ENCODE measurements at places on chromosomes 12 and 14. TPM values are rescaled to one million over a fixed set of nuclear protein-coding genes. Genes with fewer than 3 reads are reported as not detected.
A peak's percentile ranks its signal among the peaks of the same experiment; 100 is the strongest.

Gene IL31
- total RNA-seq: not detected

Gene CLEC14A
- total RNA-seq: not detected

Gene KCNK10
- not detected for total RNA-seq

Gene KRT79
- 0.96 TPM for total RNA-seq

DNA sequence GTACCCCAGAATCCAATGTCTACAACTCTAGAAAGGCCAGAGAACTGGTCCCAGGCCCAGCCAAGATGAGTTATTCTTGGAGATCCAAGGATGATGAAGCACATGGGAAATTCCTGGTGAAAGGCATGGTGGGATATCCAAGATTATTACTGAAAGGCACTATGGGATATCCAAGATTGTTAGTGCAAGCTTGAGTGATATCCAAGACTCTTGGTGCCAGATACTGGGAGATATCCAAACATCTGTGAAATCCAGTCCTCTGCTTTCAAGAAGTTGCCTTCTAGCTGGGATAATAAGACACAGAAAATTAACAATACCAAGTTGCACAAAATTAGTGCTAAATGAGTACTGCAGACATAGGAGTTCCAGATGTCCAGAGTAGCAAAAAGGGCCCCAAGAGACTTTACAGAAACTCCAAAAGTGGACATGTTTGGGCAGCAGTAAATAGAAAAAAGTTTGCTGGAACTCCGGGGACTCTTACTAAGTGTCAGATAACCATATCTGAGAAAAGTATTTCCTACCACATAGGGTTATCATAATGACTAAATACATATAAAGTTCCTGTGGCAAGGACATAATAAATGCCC is 34.6 kb downstream of the PHLDA1 start:
- no peaks in the 10 kb centered on the region for H3K36me3 ChIP-seq
- H3K4me3 ChIP-seq: no peak overlapping the region

DNA sequence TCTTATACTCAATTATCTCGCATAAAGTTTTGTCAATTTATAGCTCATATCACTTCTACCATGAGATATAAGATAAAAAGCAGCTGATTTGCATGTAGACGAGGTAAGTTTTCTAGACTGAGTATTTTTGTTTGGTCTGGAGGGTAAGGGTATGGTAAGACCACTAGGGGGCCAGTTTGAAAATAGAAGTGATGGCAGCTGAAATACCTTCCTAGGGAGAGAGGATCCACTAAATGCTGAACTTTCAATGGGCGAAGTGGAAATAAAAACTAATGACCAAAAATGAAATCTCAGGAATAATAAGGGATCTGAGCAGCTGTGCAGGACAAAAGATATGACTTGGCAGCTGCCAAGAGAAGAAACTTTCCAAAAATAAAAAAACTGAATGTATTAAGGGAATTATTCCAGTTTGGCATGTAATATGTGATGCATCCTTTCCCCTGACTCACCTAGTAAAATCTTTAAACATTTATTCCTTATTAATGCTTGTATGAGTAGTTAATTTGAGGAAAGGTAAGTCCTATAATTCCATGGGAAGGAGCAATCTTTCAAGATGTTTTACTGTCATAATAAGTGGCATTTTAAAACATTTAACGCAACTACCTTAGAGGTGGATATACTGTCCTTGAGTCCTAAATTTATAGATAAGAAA is 754.5 kb downstream of the C12orf50 start:
- H3K4me3 ChIP-seq: no peak overlapping the region
- no peak overlapping the region for H3K27ac ChIP-seq
- H3K4me1 ChIP-seq: no peaks in the 10 kb centered on the region
- no peaks in the 10 kb centered on the region for H3K27me3 ChIP-seq
- H3K36me3 ChIP-seq: no peaks in the 10 kb centered on the region
- DNase-seq: no peak

Gene REM2
- total RNA-seq: 0.14 TPM

DNA sequence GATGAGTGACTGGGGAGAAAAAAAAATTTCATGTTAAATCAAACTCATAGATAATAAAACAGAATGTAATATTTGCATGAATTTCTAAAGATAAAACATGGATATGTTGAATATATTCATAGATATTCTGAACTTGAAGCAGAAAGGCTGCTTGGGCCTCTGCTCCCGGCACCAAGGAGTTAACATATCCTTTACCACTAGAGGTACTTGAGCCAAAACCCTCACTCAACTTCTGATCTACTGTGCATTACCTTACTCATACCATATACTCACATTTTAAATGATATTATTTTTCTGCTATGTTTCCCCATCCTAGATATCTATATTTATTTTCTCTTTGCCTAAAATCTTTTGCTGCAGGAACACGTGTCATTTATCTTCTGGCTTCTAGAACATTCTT is 14.9 kb downstream of the AREL1 start:
- no peak for DNase-seq
- no peak overlapping the region for H3K4me3 ChIP-seq
- H3K4me1 ChIP-seq: peaks cover 12% of the 10 kb centered on the region
- no peaks in the 10 kb centered on the region for H3K27me3 ChIP-seq
- H3K36me3 ChIP-seq: peaks cover 23% of the 10 kb centered on the region

Gene RNFT2
- total RNA-seq: 14.8 TPM

Gene PLEKHG7
- not detected for total RNA-seq

DNA sequence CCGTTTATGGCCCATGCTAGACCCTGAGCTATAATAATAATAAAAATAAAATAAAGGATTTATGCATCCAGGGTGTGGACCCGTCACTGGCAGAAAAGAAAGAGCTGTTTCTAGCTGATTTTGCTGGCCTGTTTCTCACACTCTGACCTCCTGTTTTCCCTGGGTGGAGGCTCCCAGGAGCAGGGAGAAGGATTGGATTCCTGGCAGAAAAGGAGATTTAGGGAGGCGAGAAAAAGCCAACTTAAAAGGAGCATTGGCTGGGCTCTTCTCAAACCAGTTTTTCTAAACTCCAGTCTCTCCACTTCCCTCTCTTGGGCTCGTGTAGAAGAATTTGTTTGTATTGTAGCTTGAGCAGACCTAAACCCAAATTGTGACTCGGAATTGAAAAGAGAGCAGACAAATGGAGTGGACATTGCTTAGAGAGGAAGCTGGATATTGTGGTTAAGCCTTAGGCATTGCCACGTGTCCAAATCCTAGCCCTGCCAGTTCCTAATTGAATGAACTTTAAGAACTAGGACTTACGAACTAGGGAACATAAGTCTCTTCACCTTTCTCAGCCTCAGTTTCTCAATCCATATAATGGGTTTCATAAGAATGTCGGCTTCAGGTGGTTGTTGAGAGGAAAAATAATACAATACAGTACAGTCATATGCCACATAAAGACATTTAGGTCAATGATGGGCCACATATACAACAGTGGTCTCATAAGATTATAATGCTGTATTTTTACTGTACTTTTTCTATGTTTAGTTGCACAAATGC is 14.4 kb upstream of the TBX5 start:
- no peak overlapping the region for H3K4me3 ChIP-seq
- no peaks in the 10 kb centered on the region for H3K4me1 ChIP-seq
- DNase-seq: no peak
- H3K36me3 ChIP-seq: no peaks in the 10 kb centered on the region
- peaks cover 31% of the 10 kb centered on the region for H3K27me3 ChIP-seq

GRCh38 chr14:75771595-75771994 is 110.5 kb downstream of the TTLL5 start:
- no peaks in the 10 kb centered on the region for H3K4me1 ChIP-seq
- no peaks in the 10 kb centered on the region for H3K27me3 ChIP-seq
- no peak overlapping the region for H3K27ac ChIP-seq

Gene P2RX7
- total RNA-seq: 3.6 TPM

Gene SOCS4
- 24.9 TPM for total RNA-seq

- no peaks in the 10 kb centered on the region for H3K36me3 ChIP-seq
- DNase-seq: no peak
- no peak overlapping the region for H3K27ac ChIP-seq
- no peak overlapping the region for H3K4me3 ChIP-seq
Observed at GRCh38 chr14:92954933-92955332, 32.0 kb downstream of the CHGA start.

- peak overlapping the region; percentile 50 for H3K27ac ChIP-seq
- H3K4me3 ChIP-seq: no peak overlapping the region
- H3K27me3 ChIP-seq: no peaks in the 10 kb centered on the region
- peaks cover 6% of the 10 kb centered on the region for H3K36me3 ChIP-seq
Observed at GRCh38 chr14:61101803-61102548, 120.9 kb downstream of the SLC38A6 start.

DNA sequence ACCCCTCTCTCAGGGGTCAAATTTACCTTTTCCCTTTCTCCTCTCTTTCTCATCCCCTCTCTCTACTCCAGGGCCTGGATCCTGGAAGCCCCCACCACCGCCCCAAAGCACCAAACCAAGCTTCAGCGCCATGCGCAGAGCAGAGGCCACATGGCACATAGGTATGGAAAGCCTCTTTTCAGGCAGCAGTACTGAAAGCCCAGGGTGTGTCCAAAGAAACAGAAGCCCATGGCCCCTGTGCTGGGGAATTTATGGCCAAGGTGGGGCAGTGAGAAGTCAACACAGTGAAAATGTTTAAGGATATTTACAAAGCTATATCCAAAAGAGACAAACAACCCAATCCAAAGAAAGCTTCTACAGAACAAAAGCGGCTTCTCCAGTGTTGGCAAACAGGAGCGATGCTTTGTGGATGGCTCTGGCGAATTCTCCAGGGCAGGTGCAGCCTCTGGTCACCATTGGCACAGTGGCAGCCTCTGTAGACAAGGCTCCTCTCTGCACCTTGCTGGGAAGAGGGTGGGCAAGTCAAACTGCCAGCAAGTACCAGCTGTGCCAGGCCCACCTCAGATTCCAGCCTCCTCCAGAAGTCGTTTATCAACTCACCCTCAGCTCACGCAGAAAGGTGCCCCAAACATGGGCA is 4.7 kb upstream of the CPNE6 start:
- H3K36me3 ChIP-seq: no peaks in the 10 kb centered on the region
- H3K27ac ChIP-seq: no peak overlapping the region
- peaks cover 5% of the 10 kb centered on the region for H3K4me1 ChIP-seq
- H3K27me3 ChIP-seq: no peaks in the 10 kb centered on the region
- no peak overlapping the region for H3K4me3 ChIP-seq
- DNase-seq: no peak

GRCh38 chr12:103557628-103558010 is 29.5 kb upstream of the STAB2 start:
- DNase-seq: no peak
- H3K4me1 ChIP-seq: no peaks in the 10 kb centered on the region
- H3K36me3 ChIP-seq: no peaks in the 10 kb centered on the region
- H3K27ac ChIP-seq: no peak overlapping the region

Gene MBIP
- 33.1 TPM for total RNA-seq

Gene ANKS1B
- total RNA-seq: not detected

DNA sequence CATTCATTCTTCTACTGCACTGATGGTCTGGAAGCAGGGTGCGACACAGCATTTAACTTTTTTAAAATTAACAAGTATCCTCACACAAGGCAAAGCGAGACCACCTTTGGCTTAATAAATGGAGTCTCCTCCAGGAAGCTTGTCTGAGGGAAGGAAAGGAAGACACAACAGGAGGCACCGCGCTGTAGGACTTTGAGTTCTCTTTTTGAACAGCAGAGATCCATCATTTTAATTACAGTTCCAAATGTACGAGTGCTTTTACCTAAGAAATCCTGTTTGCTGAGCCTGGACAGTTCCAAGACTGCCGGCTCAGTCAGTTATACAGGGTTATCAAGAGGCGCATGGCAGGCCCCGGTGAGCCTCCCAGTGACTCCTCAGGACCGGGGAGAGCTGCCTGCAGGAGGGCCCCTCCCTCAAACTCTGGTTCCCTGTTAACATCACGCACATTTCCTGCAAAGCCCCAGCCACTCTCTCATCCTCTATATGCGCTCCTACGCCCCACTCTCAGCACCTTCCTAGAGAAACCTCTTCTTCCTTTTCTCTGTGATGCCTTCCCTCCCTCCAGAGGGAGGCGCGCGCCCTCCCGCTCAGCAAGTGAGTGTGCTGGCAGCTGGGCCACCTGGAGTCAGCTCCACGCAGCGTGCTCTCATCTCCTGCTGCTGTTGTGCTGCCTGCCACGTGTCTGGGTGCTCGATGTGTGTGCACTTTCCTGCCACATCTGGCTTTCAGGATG is 46.1 kb downstream of the STX2 start:
- H3K27me3 ChIP-seq: no peaks in the 10 kb centered on the region
- no peak for DNase-seq
- H3K27ac ChIP-seq: no peak overlapping the region

DNA sequence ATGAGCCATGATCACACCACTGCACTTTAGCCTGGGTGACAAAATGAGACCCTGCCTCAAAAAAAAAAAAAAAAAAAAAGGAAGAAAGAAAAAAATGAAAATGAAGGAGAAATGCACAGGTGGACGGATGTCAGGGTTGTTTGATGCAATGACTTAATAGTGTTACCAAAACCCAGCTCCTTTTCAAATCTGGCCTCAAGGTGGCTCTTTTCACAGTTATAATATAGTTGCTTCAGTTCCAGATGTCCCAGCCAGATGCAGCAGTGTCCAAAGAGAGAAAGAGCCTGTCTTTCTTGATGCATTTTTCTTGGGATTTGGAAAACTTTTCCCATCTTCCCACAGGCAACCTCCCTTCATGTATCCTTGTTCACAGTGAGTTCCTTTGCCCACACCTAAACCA is 36.5 kb downstream of the KCNMB4 start:
- H3K36me3 ChIP-seq: peaks cover 8% of the 10 kb centered on the region
- no peak for DNase-seq
- no peak overlapping the region for H3K27ac ChIP-seq
- no peaks in the 10 kb centered on the region for H3K27me3 ChIP-seq
- no peak overlapping the region for H3K4me3 ChIP-seq

- H3K27ac ChIP-seq: no peak overlapping the region
- no peak for DNase-seq
- no peaks in the 10 kb centered on the region for H3K4me1 ChIP-seq
- H3K27me3 ChIP-seq: no peaks in the 10 kb centered on the region
Observed at GRCh38 chr12:22059976-22060647, 14.1 kb downstream of the CMAS start.

- H3K27me3 ChIP-seq: no peaks in the 10 kb centered on the region
- H3K36me3 ChIP-seq: no peaks in the 10 kb centered on the region
- H3K4me3 ChIP-seq: no peak overlapping the region
- no peak overlapping the region for H3K27ac ChIP-seq
- no peak for DNase-seq
- H3K4me1 ChIP-seq: no peaks in the 10 kb centered on the region
Observed at GRCh38 chr12:103865151-103865730, 24.2 kb upstream of the NT5DC3 start.

Gene DGLUCY
- 31.9 TPM for total RNA-seq

GRCh38 chr14:64209444-64210131 is 84.6 kb downstream of the ESR2 start:
- peaks cover 3% of the 10 kb centered on the region for H3K4me1 ChIP-seq
- no peak overlapping the region for H3K27ac ChIP-seq
- peaks cover 6% of the 10 kb centered on the region for H3K36me3 ChIP-seq
- no peaks in the 10 kb centered on the region for H3K27me3 ChIP-seq

GRCh38 chr12:69726922-69727321 is 11.7 kb upstream of the RAB3IP start:
- H3K4me3 ChIP-seq: no peak overlapping the region
- no peaks in the 10 kb centered on the region for H3K36me3 ChIP-seq
- no peak overlapping the region for H3K27ac ChIP-seq
- no peaks in the 10 kb centered on the region for H3K4me1 ChIP-seq

Gene MGST1
- total RNA-seq: not detected

Data from activated naive CD8-positive, alpha-beta T cell treated with anti-CD3 and anti-CD28 coated beads for 36 hours (primary cell).